ENCODE measurements at places on chromosomes 1 and 21.

- DNase-seq: no peak
These were observed at the start of gene BATF3 for GRCh38 chr1:212699625-212700222. TSS of gene BATF3 (minus strand) at chr1:212699840. CDS start at chr1:212699762, 78 bp downstream.

GRCh38 chr1:47569681-47570470 lies 132.0 kb downstream of the FOXD2 start:
- DNase-seq: no peak

- no peak for DNase-seq
These were observed 10.0 kb upstream of the PADI4 start for GRCh38 chr1:17297991-17298390.

DNA sequence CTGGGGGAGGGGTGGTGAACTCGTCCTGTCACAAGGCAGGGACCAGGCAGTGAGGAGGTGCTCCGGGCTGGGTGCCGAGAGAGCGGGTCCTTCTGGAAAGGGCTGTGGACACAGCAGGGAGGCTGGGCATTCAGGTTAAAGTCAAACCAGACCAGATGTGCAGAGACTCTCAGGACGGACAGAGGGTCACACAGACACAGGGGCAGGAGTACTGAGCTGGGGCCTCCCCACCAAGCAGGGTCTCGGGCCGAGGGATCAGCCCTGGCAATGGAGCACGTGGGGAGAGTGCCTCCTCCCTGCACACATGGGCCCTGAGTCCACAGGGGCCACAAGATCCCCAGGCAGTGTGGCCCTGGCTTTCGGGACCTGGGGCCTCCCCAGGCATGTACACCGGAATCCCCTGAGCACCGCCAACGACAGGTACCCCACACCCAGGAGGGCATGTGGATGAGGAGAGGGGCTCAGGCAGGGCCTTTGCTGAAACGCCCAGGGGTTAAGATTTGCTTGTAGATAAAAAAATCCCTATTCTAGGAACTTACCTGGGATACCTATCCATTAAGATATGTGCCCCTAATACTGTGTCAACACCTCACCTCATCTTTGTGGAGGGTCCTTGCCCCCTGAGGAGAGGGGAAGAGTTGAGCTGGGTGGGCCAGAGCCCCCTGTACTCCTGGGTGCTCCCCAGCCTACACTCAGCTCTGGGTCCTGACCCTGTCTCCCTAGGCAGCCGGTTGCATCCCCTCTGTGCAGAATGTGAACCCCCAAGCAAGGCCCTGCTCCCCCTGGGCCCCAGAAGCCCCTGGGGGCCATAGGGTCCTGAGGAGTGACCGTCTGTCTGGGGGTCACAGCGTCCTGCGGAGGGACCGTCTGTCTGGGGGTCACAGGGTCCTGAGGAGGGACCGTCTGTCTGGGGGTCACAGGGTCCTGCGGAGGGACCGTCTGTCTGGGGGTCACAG lies 46.9 kb upstream of the ADARB1 start:
- DNase-seq: no peak

GRCh38 chr1:61873994-61874393 lies 131.7 kb downstream of the PATJ start:
- DNase-seq: no peak

- no peak for DNase-seq
These were observed 9.1 kb downstream of the LAMC1 start for GRCh38 chr1:183032122-183032921.

- no peak for DNase-seq
These were observed 245.4 kb downstream of the KCNJ6 start for GRCh38 chr21:37670883-37671282.

DNA sequence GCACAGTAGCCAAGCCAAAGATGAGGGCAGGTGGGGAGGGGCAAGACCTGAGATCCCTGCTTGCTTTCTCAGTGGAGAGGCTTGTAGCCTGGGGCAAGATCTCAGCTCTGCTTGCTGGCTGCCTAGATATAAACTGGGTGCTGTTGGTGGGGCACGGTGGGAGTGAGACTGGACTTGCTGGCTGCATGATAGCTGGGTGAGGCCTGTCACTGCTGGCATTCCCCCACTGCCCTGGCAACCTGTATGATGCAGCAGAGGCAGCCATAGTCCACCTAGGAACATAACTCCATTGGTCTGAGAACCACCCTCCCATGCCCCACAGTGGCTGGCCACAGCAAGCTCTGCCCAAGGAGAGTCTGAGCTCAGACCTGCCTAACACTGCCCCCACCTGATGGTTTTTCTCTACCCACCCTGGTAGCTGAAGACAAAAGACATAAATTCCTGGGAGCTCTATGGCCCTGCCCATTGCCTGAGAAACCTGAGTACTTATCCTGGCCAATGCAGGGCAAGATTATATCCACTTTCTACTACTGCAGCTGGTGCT lies 261.9 kb upstream of the DEPDC1 start:
- DNase-seq: no peak

GRCh38 chr1:2198571-2198970 lies 4.0 kb upstream of the FAAP20 start:
- no peak for DNase-seq

GRCh38 chr21:29075706-29076466 lies 2.4 kb upstream of the CCT8 start:
- no peak for DNase-seq

- DNase-seq: no peak
These were observed 312.5 kb upstream of the PKN2 start for GRCh38 chr1:88371436-88372023.

DNA sequence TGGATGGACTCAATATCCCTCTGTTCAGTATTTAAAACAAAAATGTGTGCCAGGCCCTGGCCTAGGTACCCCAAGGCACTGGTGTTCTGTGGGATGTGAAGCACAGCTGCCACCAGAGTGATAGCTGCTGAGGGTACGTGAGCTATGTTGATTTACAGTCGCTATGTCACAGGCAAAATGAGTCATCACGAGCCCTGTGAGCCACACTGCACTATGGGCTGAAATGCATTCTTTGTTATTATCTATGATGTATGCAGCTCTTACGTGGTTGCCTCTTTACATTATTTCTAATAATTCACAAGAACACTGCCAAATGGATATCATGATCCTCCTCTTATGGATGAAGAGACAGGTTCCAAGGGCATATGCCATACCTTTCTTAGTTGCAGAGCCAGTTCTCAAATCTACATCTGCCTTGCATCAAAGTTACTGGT lies 2.1 kb downstream of the TEX38 start:
- no peak for DNase-seq

DNA sequence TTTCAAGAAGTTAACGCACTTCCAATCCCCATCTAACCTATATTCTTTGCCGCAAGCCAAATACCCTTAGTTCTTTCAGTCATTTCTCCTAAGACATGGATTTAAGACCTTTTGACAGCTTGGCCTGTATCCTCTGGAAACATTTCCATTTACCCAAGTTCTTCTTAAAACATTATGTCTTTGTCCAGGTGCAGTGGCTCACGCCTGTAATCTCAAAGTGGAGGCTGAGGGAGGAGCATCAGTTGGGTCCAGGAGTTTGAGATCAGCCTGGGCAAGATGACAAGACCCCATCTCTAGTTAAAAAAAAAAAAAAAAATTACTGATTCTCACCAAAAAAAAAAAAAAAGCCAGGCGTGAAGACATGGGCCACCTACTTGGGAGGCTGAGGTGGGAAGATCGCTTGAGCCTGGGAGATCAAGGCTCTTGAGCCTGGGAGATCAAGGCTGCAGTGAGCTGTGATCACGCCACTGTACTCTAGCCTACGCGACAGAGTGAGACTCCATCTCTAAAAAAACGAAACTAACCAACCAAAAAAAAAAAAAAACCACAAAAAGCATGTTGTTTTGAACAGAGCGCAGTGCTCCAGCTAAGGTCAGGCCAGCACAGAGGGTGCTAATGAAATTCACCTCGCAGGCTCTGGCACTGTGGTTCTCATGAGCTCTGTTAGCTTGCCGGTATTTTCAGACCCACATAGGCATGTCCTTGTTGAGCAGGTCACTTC lies 36.0 kb downstream of the NUAK2 start:
- no peak for DNase-seq

DNA sequence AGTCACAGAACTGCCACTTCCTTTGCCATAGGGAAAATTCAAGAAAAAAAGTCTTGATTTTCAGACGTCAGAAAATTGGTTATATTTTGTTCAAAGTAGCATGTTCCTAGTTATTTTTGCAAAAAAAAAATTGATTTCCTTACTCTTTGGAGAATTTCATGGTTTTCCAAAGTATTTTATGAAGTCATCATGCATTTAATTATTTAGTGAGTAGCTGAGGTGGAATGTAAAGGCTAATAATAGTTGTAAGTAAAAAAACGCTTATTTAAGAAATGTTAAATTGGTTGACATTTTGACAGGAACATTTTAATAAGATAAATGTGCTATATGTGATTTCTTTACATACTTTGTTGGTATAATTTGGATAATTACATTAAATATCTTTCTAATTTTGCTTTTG lies 20.8 kb downstream of the TSEN15 start:
- DNase-seq: no peak

- no peak for DNase-seq
These were observed 42.5 kb upstream of the LRRN2 start for GRCh38 chr1:204728045-204728444.

DNA sequence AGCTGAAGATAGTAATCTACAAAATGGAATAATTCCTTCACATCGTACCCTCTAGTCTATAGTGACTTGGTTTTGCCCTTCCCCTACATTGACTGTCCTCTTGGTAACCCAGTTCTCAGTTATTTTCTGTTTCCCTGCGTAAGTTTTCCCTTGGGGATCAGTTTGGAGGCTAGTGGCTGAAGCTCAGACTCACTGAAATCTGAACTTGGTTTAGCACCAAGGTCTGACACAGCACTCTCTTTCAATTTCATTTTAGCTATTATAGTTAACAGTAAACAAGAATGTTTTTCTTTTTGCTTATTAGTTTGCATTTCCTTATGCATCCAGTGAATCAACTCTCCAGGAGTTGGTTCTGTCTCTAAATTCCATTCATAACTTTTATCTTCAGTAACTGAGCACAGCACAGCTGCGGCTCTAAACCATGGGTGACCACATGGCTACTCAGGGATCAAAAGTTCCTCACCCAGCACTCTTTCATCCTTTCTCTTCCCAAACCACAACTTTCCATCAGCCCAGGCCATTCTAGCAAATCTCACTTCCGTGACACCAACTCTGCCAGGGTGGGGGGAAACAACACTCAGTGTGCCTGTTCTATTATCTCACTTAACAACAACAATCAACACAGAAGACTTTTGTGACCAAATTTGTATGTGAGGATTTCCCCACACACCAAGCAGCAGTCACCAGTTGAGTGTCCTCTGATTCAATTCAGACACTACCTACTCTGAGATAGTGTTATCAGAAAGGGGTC lies 17.6 kb upstream of the IFI6 start:
- DNase-seq: no peak

DNA sequence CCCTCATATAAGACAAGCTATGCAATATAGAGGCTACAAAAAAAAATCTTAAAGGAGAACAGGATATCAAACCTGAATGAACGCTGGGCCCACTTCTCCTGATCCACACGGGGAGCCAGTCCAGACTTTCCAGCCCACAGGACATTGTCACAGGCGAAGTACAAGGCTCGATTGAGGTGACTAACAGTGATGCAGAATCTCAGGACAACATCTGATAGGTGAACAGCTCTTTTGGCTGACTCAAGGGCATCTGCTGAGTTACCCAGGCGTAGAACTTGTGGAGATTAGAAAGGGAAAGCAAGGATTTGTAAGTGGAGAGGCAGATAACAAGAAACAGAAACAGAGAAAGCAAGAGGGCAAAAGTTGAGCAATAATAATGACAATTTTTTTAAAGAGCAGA lies 1.8 kb downstream of the PEX11B start:
- no peak for DNase-seq
